Daoy (cell line): ENCODE measurements at places on chromosomes 2 and 18. TPM values are rescaled to one million over a fixed set of nuclear protein-coding genes. Genes with fewer than 3 reads are reported as not detected.

DNA sequence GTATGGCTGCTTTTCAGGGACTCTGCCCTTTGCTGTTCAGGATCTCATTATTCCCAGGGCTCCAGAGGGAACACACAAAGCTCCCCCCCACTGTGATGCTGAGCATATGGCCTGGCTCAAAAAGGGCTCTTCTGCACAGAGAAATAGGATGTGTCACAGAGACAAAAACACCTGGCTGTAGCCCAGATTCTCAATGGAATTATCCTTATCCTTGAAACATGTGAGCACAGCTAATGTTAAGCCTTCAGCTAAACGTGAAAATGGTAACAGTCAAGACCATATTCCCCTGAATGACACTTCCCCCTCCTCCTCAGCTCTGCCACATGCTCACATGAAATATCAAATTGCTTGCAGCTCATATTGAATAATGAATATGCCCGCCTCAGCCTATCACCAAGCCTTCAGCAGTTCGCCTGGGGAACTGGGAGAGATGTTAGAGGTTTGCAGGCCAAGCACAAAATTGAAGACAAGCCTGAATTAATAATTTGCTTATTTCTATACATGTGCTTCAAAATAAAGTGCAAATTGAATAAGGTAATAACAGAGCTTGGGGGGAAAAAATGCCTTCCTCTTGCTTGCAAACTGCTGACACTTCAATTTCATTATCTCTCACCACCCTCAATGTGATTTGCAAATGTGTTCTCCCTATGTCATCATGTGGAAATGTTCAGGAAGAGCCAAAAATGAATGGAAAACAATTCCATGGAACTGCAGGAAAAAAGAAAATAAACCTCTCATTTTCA, 181.0 kb upstream of the HNRNPA3 start:
- no peak for DNase-seq

- no peak for DNase-seq
These were observed 29.8 kb downstream of the PIKFYVE start for GRCh38 chr2:208295834-208296233.

- no peak for DNase-seq
These were observed 65.9 kb downstream of the C1D start for GRCh38 chr2:67996772-67997527.

- no peak for DNase-seq
These were observed 220.1 kb downstream of the OSR1 start for GRCh38 chr2:19138264-19138825.

- DNase-seq = no peak
These were observed 492.3 kb upstream of the TMEFF2 start for GRCh38 chr2:192687015-192687414.

GRCh38 chr2:237276716-237277490, 137.1 kb downstream of the COL6A3 start:
- DNase-seq = peak; percentile 55

DNA sequence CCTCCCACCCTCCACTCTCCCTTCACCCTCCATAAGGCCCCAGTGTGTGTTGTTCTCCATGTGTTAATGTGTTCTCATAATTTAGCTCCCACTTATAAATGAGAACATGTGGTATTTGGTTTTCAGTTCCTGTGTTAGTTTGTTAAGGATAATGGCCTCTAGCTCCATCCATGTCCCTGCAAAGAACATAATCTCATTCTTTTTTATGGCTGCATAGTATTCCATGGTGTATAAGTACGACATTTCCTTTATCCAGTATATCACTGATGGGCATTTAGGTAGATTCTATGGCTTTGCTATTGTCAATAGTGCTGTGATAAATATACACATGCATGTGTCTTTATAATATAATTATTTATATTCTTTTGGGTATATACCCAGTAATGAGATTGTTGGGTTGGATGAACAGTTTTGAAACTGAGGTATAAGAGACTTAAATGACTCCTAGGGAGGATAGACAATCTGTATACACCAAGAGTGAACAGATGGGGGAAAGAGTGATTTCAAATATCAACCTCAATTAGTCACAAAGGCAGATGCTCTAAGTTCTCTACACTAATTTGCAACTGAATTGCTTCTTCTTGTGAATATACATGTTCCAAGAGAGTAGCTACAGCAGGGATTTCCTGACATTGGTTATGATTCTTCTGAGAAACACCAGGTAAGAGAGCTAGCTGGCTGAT, 23.7 kb downstream of the CWC22 start:
- no peak for DNase-seq

DNA sequence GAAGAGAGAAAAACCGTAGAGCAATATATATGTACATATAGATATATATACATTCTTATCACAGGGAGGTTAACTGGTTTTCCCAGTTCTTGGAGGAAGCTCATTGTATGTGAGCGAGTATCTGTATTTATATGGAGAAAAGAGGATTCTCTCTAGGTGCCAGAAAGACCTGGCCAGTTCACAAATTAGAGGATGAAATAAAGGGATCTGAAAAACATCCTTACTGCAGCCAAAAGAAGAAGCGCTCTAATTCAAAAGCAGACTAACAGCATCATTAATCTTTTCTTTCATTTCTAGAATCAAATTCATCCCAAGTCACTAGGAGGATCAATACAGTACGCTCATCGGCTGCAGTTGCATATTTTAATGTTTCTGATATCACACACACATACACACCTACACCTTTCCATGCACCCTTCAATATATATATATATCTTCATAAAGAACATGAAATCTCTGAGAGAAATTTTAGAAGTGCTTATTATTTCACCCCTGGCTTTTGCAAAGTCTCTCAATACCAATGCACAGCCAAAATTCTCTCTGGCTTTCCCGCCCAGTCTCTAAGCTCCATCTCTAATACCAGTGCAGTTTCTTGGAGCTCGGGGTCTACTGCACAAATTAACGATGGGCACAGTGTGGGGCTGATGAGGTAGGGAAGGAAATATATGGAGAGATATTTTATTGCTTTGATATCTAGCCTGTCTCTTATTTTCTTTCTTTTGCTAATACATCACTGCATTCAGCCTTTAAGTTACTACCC, 731 bp downstream of the NRXN1 start:
- DNase-seq = no peak

DNA sequence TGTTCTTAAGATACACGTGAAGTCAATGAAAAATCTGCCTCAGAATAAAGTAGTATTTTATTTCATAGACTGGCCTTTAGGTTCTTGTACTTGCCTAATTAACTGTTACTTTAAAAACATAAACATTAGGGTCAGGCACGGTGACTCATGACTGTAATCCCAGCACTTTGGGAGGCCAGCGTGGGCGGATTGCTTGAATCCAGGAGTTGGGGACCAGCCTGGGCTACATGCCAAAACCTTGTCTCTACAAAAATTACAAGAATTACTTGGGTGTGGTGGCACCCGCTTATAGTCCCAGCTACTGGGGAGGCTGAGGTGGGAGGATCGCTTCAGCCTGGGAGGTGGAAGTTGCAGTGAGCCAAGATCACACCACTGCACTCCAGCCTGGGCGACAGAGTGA, 16.0 kb upstream of the SNORC start:
- peak; percentile 92 for DNase-seq

DNA sequence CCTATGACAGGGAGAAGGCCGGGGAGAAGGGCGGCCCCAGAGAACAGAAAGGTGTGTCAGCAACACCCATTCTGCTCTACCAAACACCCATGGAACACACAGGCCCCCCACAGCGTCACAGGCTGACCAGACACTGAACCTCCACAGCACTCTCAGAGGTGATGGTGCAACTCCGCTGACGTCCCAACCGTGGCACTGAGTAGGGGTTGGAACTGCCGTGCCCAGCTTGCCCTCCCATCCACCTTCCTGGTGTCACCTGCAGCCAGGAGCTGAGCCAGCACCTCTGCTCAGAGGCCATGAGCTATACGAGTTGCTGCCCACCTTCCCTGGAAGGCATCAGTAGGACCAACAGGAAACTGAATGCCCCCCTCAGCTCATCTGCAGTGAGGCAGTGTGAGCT, 412.9 kb upstream of the SALL3 start:
- no peak for DNase-seq

- peak; percentile 74 for DNase-seq
These were observed 36.6 kb upstream of the DYNC2LI1 start for GRCh38 chr2:43737097-43737854.

- peak; percentile 87 for DNase-seq
These were observed 60.5 kb upstream of the POMC start for GRCh38 chr2:25228848-25229278.

GRCh38 chr2:54669677-54670484, 53.6 kb upstream of the EML6 start:
- DNase-seq = no peak

DNA sequence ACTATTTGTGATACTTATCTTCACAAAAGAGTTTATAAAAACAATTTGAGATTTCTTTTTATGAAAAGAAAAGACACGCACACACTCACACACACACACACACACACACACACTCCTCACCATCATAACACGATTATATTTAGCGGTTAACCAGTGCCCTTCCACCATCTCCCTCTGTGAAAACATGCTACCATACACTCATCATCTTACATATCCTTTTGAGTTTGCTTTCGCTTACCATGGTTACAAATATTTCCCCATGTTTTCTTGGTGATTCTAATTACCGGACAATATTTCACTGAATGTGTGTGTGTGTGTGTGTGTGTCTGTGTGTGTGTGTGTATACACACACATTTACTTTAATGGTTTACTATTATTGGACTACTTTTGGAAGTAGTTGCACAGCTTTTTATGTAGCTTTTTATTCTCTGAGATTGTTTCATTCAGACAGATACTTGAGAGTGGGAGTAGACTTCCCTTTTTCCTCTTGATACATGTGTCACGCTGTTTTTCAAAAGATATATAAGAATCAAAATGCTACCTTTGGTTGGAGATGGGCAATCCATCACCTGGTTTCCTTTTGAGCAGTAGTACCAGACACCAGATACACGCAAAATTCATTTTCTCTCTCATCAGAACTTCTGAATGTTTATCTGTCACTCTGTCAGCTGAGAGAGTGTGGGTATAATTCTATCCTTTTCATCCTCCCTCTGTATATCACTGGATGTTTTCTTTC, 138.1 kb downstream of the SETBP1 start:
- DNase-seq = no peak

- no peak for DNase-seq
These were observed 31.0 kb upstream of the KCNF1 start for GRCh38 chr2:10880586-10881321.

GRCh38 chr2:1420746-1421480, 7.7 kb downstream of the TPO start:
- no peak for DNase-seq

Gene REG3A
- not detected in 2 replicates for total RNA-seq

Gene AKAIN1
- total RNA-seq = not detected in 2 replicates

Gene ANKRD53
- not detected in 2 replicates for total RNA-seq

Gene MYL1
- total RNA-seq = not detected in 2 replicates

Gene MRPL30
- total RNA-seq = 39.6 and 52.6 TPM in 2 replicates

Gene RRM2
- total RNA-seq = 155 and 162 TPM in 2 replicates

Gene ALKAL2
- total RNA-seq = 1.8 and 2.6 TPM in 2 replicates

Gene CHAC2
- 17.2 and 26.6 TPM in 2 replicates for total RNA-seq

Gene FLACC1
- not detected in 2 replicates for total RNA-seq

Gene TDRD15
- total RNA-seq = 5.2 and 6.7 TPM in 2 replicates

Gene TUBB8B
- total RNA-seq = not detected in 2 replicates

Gene ZFP36L2
- total RNA-seq = 2.3 and 4.1 TPM in 2 replicates
